Activated naive CD4-positive, alpha-beta T cell treated with Interleukin-2 at 50 U/mL for 16 hours (primary cell): ENCODE measurements at places on chromosomes 11 and 22.

- DNase-seq: no peak
Observed at GRCh38 chr11:125180413-125181305, 16.1 kb downstream of the PKNOX2 start.

DNA sequence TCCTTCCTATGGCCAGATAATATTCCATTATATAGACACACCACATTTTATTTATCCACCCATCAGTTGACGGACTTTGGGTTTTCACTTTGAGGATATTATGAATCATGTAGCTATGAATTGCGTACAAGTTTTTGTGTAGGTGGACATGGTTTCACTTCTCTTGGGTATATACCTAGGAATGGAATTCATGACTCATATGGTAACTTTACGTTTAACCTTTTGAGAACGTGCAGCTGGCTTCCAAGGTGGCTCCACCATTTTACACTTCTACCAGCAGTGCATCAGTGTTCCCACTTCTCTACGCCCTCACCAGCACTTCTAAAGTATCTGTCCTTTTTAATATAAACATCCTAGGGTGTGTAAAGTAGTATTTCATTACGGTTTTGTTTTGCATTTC is 112.0 kb downstream of the PLEKHA7 start:
- peak; percentile 35 for DNase-seq

- no peak for DNase-seq
Observed at GRCh38 chr11:126084608-126084912, 21.9 kb upstream of the CDON start.

- DNase-seq: no peak
Observed at GRCh38 chr11:20027556-20028013, 132.7 kb downstream of the DBX1 start.

GRCh38 chr11:116782728-116783127 is 5.1 kb downstream of the ZPR1 start:
- DNase-seq: no peak

DNA sequence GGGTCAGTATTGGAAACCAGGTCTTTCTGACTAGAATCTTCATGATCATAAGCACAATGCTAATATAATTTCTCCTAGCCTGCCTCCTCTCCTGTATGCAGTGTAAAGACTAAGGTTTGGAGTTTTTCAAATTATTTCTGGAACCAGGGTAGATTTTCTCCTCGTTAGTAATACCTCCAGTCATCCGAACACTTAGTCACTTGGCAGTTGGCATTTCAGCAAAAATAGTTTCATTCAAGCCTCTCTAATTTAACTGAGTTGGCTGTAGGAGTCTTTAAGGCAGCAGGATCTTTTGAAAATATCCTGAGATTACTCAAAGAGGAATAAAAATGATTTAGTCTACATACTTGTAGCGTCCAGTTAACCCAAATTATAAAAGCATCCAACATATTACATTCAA is 6.3 kb downstream of the TYR start:
- no peak for DNase-seq

DNA sequence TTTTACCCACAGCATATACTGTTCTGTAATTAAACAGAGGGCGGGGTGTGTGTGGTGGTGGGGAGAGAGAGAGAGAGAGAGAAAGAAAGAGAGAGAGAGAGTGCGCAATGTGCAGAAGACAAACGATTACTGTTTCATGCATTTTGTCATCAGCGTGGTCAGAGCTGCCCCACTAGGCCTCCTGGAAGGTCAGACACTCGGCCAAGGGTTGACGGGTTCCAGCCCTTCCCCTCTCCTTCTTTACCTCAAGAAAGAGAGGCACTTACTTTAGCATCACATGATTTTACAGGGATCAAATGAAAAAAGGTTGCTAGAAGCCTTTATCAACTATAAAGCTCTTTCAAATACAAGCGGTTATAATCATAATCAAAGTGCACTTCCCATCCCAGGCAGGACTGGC is 269.2 kb upstream of the SORL1-AS1 start:
- no peak for DNase-seq

DNA sequence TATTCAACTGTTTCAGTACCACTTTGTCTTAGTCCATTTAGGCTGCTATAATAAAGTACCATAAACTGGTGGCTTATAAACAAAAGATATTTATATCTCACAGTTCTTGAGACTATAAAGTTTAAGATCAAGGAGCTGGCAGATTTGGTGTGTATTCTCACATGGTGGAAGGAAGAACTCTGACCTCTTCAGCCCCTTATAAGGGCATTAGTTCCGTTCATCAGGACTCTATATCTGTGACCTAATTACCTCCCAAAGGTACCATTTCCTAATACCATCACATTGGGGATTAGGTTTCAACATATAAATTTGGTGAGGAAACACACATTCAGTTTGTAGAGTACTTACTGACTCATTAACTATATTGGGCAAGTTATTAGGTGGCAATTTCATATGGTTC is 10.7 kb upstream of the ARL14EP start:
- DNase-seq: no peak

GRCh38 chr11:118889797-118890196 is 6.1 kb downstream of the CXCR5 start:
- DNase-seq: no peak

DNA sequence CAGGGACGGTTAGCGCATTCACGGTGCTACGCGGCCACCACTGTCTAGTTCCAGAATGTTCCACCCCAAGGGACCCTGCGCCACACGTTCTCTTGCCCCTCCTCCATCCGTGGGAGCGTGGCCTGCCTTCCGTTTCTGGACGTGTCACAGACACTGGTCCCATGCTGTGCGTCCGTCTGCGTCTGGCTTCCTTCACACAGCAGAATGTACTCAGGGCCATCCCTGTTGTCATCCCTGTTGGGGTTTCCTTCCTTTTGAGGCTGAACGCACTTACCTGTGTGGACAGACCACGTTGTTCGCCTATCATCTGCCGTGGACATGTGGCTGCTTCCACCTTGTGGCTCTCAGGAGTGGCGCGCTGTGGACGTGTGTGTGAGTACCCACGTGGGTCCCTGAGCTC is 24.9 kb downstream of the BRSK2 start:
- no peak for DNase-seq

GRCh38 chr11:116233561-116233960 is 539.2 kb downstream of the BUD13 start:
- DNase-seq: no peak

DNA sequence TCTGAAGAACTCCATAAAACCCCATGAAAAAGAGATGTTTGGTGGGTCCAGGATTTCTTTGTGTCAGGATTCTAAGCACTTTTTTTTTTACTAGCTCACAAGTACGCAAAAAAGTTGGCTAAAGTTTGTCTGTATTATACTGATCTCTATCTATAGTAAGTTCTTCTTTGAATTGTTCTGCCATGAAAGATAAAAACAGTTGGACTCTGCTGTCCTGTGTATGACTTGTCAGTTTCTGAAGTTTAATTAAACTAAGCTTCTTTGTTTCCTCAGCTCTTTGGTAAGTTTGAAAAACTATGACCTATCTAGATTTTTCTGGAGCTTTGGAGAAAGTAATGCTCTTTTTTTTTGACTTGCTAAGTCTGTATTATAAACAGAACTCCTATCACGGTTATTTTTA is 812.2 kb upstream of the LUZP2 start:
- no peak for DNase-seq

- DNase-seq: no peak
Observed at GRCh38 chr11:46315783-46316563, 31.3 kb upstream of the DGKZ start.

GRCh38 chr11:76788661-76789442 is 5.7 kb downstream of the TSKU start:
- DNase-seq: no peak

- peak; percentile 21 for DNase-seq
Observed at GRCh38 chr11:67006029-67006884, 16.7 kb upstream of the SYT12 start.

DNA sequence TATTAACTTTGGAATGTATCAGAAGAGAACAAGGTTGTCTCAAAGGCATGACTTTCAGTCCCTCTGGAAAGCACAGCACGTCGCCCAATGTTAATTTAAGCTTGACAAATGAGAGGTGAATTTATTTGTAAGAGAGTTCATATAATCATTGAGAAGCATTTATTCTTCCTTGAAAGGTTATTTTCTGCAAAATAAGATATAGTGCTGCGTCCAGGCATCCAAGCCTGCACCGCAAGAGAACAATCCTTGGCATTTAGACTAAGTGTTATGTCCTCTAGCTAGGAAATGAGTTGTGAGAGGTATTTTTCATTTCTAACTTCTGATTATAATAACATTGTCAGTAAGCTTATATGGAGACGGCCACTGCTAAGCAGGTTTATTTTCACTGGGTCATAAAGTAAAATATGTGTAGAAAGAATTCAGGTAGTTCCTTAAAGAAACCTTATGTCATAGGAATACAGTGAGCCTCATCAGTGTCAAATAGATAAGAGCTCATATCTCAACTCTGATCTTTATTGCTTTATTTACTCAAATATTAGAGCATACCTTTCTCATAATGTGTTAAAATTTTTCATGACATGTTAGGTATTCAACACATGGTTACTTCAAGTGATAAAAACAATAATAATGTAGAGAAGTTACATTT is 182.0 kb downstream of the LUZP2 start:
- DNase-seq: no peak

- DNase-seq: no peak
Observed at GRCh38 chr11:114310095-114310494, 13.9 kb downstream of the NNMT start.

- peak; percentile 68 for DNase-seq
Observed at GRCh38 chr22:17303840-17304779, 65.2 kb upstream of the CECR2 start.

GRCh38 chr22:22210375-22210774 is 34.2 kb upstream of the VPREB1 start:
- peak; percentile 55 for DNase-seq

GRCh38 chr11:117392979-117393378 is 65.3 kb downstream of the CEP164 start:
- DNase-seq: no peak

DNA sequence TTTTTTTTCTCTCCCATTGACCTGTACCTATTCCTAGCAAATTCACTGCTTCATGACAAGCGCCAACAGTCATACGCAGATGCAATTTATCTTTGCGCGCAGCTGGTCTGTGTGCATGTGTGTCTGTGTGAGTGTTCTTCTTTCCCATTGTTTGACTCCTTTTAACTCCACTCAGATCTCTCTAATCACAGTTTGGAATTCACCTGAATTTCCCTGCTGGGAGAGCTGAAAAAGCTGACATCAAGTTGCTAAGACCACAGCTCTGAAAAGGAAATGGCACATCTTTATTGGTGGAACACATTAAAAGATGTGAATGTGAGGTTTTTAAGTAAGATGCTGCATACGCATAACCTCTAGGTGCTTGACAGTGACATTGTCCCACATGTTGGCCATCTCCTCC is 187.4 kb upstream of the MTMR2 start:
- DNase-seq: no peak

- DNase-seq: no peak
Observed at GRCh38 chr11:69921128-69922014, 102.2 kb upstream of the FGF3 start.

DNA sequence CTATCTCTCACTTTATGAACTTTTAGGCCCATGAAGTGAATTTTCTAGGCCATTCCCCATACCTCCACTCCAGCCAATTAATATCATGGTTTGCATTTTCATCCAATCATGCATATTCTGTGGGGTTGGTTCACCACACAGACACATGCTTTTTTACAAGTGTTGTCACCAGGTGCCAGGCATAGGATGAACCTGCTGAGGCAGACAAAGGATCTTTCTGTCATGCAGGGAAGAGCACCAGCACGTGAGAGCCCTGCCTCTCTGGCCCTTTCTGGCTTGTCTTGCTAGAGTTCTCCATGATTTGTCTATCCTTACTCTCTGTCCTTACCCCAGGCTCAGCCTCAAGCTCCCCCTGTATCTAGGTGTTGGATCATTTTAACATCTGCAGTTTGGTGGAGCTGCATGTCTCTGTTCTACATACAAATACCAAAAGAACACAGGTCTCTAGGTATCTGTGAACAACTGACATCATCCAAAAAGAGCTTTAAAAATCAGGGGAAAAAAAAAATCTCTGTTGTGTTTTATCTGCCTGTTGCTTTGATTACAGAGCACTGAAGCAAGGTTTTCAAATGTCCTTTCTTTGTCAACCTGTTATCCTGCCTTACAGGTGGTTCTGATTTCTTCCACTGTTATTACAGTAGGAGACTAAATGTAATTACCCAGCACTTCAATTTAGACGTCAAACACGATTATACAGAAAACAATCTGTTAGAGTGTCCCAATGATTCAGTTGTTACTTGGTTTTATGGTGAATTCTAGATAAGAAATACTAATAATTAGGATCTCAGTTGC is 58.4 kb upstream of the GRAMD1B start:
- DNase-seq: no peak

GRCh38 chr11:61949169-61950034 is 749 bp upstream of the BEST1 start:
- DNase-seq: no peak

- DNase-seq: no peak
Observed at GRCh38 chr11:122910775-122911174, 28.2 kb downstream of the JHY start.

GRCh38 chr11:5941951-5942350 is at the start of gene OR56A3:
Gene OR56A3, plus strand, starts transcription at chr11:5942251. Its CDS starts 5,096 bp downstream, at chr11:5947347.
- DNase-seq: no peak

GRCh38 chr11:79440571-79441460 is at the start of gene TENM4:
Gene TENM4, minus strand, starts transcription at chr11:79441030. Its CDS starts 371,086 bp downstream, at chr11:79069944.
- no peak for DNase-seq

GRCh38 chr11:68763181-68763721 is 11.9 kb upstream of the TESMIN start:
- DNase-seq: no peak

DNA sequence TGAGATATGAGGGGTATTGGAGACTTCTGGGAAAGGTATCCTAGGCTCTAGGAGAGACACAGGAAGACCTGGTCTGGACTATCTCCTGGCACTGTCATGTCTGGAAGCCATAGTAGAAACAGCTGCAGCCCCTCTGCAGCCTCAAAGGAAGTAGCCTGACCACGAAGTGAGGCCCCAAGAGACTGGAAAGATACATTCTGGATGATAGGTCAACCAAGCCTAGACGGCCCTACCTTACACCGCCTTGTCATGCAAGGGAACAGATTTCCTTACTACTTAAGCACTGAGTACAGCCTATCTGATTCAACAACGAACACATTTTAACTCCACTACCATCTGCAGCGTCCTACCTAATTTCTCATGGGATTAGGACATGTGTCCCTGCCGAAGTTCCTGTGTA is 31.1 kb downstream of the UQCR10 start:
- DNase-seq: no peak

DNA sequence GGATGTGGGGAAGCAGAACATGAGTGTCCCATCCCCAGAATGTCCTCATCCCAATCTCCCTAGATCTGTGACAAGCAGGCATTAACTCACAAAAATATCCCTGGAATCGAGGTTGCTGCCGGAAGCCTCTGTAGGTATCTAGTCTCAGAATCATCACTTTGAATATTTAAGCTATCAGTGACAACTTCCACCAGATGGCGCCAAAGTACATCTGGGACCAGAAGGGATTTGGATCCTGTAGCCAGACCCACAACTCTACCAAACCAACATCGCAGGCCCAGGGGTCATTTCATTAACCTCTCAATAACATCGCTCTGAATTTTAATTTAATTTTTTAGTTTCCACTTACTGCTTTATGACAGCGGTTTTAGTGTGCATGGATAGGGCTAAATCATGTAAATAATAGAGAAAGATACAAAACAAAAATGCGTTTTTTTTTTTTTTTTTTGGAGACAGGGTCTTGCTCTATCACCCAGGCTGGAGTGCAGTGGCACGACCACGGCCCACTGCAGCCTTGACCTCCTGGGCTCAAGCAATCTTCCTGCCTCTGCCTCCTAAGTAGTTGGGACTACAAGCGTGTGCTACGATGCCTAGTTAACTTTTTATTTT is 1.1 kb upstream of the EXT2 start:
- DNase-seq: peak; percentile 79
